ENCODE measurements at places on chromosomes 7 and 10.

- no peak for DNase-seq
Measured at GRCh38 chr7:25521236-25521635, 292.9 kb upstream of the NPVF start.

GRCh38 chr7:7127773-7128172 lies 54.6 kb upstream of the C1GALT1 start:
- DNase-seq, result no peak

DNA sequence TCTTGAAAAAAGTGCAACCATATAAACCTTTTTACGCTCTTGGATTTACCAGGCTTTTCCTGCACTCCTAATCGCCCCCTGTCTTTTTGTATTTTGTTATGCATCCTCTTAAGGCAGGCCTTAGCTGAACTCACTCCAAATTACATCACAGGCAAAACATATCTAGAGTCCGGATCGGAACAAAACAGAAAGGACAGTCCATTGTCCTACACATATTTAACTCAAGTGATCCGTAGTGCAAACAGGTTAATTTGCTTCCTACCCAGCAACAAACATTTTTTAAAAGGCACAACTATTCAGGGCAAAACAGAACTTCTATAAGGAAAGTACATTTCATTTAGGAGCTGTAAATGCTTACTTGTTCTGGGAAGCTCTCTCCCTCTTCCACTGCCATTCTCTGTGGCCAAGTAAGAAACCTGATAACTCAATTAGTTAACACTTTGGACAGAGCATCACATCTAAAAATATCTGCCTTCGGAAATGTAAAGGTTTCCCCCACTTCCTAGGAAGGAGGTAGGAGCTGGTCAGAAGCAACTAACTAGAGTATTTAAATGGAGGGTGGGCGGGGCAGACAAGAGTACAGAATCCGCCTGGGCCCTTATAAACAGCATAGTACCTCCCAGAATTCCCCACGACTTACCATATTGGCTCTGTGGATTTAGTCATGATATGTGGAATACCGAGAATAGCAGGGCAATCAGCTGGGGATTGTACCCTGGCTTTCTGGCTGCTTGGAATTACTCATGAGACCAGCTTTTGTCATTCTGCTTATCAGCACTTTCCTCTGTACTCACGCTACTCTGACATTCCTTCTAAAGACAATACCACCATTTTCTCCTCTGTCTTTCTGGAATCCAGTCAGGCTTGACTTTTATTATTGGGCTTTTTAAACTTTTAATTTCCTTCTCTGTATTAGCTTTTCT lies 89.5 kb downstream of the ANK3 start:
- peak; percentile 42 for DNase-seq

GRCh38 chr7:135710417-135711138 lies 17.4 kb downstream of the SLC13A4 start:
- peak; percentile 30 for DNase-seq

- no peak for DNase-seq
Measured at GRCh38 chr10:59898125-59898835, 8.1 kb downstream of the CCDC6 start.

DNA sequence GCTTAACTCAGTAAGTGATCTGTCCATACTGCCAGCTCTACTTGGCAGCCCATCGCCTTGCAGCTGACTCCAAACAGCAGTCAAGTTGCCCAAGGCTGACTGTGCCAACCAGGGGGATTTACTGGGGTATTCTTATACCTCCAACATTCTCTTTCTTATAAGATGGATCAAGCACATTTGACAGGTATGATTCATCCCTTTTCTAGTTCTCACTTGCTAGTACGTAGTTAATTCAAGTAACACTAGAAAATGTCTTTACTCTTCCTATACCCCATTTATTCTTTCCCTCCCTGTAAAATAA lies 77.0 kb downstream of the SLC25A13 start:
- DNase-seq, result no peak

- no peak for DNase-seq
Measured at GRCh38 chr7:27297356-27297755, 54.8 kb downstream of the EVX1 start.
